GM03348 (cell line): ENCODE measurements at places on chromosomes 4 and X.

DNA sequence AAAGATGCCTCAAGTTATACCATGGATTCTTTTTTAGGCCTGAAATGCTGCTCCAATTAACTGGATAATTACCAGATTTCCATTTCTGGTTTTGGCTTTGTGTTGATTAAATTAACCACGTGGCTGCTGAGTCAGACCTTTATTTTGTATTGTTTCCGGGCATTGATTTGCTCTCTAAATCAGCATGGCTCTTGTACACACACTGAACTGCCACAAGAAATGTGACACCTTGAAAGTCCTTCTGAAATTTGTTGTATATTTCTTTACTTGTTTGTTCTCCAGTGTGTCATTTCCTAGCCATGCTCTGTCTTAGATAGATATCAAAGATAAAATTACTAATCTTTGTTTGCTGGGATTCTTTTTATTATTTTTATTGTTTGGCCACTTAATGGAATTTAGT, 11.7 kb downstream of the MTTP start:
- no peak for DNase-seq

- no peak for DNase-seq
Observed at GRCh38 chr4:1869530-1870327, 1.5 kb upstream of the NSD2 start.

- no peak for DNase-seq
Observed at GRCh38 chrX:12325171-12325570, 186.9 kb downstream of the FRMPD4 start.

DNA sequence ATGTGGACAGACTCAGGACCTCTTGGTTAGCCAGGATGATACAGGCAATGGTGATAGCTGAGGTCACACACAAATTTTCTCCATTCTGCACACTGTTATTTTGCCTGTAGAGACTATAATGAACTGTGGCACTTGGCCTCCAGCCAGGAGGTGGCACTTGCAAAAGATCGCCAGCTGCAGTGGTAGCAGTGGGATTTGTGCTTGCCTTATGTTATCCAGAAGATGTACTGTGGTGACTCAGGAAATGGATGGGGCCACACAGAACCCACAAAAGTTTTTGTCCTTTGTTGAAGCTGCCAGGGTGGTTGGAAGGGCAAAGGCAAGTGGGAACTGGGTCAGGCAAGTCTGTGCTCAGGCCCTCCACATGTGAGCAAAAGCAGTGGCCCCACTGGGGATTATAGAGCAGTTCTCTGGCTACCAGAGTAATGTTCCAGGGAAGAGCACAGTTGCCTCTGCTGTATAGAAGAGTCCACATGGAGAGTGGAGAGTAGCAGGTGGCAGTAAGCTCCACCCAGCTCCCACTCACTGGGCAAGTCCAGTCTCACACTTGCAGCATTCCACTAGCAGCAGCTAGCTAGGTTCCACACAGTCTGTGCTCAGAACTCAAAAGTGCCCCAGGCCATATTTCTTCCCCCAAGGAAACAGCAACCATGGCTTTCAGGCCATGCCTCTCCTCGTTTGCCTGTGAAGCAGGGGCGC, 5.9 kb upstream of the C4orf17 start:
- no peak for DNase-seq

- DNase-seq, result no peak
Observed at GRCh38 chr4:71697031-71697430, 86.8 kb downstream of the GC start.
